Panc1 (cell line): ENCODE measurements at places on chromosomes 1 and 21. TPM values are rescaled to one million over a fixed set of nuclear protein-coding genes. Genes with fewer than 3 reads are reported as not detected.

- DNase-seq: no peak
Observed at GRCh38 chr1:198919667-198920398, 281.0 kb downstream of the PTPRC start.

OPTC gene
- not detected for total RNA-seq

- DNase-seq: no peak
Observed at GRCh38 chr21:45357436-45358260, 47.3 kb upstream of the COL18A1 start.

SHISAL2A gene
- 0.23 TPM for total RNA-seq

DNA sequence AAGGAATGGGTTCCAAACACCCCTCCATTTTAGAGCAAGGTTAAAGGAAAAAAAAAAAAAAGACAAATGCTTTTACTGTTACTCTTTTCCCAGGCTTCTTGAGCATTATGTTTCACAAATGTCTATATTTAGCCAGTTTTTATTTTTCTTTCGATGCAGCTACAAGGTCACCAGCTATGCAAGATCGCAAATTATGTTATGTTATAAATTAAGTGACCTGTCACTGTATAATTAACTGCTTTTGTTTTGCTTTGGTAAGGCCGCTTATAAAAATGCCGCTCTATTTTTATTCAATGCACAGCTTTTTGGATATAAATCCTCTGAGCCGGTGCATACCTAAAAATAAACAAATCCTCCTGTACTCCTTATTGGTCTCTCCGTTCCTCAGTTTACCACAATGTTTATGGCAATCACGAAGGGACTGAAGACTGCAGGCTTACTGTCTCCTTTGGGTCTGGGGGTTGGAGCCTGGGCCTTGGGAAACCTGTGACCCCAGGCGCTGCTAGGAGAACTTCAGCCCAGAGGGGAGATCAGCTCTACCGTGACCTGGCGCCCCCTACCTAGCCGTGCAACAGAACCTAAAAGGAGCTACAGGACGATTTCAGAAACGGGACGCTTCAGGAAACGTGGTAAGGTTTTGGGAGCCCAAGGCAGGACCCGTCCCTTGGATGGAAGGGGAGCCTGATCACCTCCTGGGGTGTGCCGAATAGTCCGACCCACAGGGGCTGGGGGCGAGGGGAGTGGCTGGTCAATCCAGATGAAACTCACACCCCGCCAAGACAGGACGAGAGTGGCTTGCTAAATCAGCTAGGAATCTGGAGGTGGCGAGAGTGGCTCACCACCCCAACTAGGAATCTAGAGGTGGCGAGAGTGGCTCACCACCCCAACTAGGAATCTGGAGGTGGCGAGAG is 101.2 kb upstream of the CD55 start:
- no peak for DNase-seq

DNA sequence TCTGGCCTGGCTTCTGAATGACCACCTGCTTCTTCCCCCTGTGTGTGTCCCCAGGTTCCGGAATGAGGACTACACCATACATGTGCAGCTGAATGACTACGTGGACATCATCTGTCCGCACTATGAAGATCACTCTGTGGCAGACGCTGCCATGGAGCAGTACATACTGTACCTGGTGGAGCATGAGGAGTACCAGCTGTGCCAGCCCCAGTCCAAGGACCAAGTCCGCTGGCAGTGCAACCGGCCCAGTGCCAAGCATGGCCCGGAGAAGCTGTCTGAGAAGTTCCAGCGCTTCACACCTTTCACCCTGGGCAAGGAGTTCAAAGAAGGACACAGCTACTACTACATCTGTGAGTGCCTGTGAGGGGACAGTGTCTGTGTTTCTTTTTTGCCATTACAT is 3.6 kb downstream of the EFNA1 start:
- no peak for DNase-seq

DNA sequence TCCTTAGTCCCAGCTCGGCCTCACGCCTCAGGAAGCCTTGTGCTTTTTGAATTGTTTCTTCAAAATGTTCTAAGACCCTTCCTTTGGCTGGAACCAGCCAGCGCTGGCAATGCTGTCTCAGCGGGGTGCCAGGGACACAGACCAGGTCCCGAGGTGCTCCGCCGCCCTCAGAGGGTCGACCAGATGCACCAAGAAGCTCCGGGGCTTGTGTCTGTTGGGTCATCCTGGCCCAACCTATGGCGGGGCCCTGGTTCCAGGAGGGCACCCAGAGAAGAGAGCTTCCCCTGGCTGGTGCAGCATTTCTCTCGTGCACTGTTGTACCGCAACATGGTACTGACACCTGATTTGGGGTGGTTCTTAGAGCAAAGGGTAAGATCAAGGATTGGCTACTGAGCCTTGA is 40.1 kb upstream of the BECN2 start:
- DNase-seq: no peak

GRCh38 chr1:231059566-231060193 is 19.6 kb upstream of the FAM89A start:
- no peak for DNase-seq

DNA sequence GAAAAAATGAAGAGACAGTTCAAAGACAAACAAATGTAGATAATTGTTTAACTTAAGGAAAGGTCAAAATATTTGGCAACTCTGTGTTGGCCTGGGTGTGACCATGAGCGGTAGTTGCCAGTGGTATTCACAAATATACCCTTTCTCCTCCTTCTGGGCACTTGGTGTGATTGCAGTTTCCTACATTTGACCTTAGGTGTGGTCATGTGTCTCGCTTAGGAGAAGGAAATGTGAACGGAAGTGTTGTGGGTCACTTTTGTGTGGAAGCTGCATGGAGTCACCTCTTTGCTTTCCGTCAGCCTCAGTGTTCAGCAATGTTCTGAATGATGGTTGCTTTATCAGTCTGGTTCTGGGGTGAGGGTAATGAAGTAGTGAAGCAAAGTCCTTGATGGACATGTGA is 3.4 kb upstream of the PCSK9 start:
- no peak for DNase-seq

- no peak for DNase-seq
Observed at GRCh38 chr1:5684791-5685190, 307.4 kb downstream of the NPHP4 start.

GRCh38 chr1:55700359-55701130 is 485.4 kb upstream of the USP24 start:
- DNase-seq: no peak

DNA sequence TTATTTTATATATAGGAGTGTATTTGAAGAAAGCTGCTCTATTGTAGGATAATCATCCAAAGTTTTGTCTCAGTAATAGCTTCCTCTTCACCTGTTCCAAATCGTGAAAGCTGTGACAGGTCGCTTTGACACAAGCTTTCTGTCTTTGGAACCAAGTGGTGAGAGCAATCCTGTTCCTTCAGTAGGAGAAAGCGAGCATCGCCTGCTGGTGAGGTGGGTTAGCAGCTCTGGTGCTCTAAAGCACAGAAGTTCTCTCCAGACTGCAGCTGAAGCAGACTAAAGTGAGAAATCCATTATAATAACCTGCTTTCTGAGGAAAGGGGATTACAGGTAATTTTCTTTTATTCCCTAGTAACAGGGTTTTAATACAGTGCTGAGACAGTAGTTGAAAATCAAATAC is 803.8 kb downstream of the ADGRL2 start:
- no peak for DNase-seq

DNA sequence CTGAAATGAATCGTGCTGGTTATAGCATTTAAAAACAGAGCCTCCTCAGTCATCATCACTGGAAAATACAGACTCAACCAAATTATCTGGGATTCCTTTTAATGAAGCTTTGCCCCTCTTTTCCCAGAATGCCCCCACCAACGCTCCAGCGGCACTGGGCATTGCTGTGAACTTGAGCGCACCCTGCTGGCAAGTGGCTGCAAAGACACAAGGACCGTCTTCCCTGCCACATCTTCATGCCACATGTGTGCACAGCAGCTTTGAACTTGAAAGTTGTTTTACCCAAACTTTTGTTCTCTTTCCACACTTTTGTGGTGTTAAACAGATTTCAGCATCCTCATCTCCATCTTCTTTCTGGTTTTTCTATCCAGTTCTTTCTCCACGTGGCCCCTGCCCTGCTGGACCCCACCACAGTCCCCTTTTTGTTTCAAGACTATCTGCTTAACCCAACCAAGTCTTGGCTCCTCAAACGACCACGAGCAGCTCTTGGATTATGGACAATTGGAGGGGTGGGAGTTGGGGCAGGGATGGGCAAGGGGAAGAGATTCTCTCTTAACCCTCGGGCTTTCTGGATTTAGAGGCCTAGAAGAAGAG is 12.8 kb upstream of the LMX1A start:
- DNase-seq: peak; percentile 36

RIPPLY3 gene
- 1.2 TPM for total RNA-seq

FAM177B gene
- not detected for total RNA-seq

GRCh38 chr1:38563942-38564735 is 295.4 kb downstream of the RRAGC start:
- DNase-seq: no peak

SLAMF6 gene
- not detected for total RNA-seq

DNA sequence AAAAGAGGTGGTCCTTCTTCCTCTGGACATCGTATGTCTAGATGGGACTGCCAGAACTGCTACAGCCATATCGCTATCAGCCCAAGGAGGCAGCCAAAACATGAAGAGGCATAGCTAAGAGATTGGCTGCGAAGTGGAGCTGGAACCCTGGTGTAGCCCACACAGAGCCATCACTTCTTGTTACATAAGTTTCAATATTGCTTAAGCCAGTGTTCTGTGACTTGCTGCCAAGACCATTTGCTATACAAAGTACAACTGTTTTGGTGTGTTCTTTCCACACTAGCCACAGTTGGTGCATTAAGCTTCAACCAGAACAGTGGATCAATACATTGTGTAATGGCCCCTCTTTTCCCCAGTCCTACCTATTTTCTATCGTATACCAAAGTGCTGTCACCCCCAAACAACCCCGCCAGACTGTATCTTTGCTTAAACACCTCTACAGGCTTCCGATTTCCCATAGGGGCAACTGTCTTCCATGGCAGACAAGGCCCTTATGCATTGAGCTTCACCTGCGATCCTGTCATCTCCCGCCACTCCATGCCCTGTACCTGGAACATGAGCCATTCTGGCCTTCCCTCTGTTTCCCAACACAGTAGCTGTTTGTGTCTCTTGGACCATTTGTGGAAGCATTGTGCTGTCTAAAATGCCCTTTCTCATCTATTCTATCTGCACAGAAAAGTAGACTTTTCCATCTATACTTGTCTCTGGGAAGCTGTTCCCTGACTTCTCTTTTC is 241.8 kb downstream of the TTLL7 start:
- no peak for DNase-seq
